ENCODE measurements at places on chromosomes 2 and 18.

GRCh38 chr2:186024921-186025320 is 286.3 kb downstream of the FSIP2 start:
- DNase-seq, result no peak

DNA sequence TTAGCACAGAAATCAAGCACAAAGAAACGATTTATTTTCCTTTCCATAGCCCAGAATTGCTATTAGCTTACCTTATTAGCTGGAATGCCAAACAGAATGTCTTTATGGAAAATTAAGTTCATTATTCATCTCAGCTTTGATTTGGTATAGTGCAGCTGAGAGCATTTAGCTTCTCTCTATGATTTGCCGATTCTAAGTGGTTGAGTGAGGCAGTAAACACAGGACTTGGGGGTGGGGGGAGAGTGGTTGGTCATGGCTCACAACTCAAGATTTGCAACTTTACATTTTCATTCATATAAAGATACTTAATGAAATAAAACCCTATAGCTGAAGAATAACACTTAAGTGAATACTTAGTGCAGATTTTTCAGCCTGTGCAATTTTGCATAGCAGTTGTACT is 395.2 kb downstream of the TGIF1 start:
- DNase-seq, result no peak

DNA sequence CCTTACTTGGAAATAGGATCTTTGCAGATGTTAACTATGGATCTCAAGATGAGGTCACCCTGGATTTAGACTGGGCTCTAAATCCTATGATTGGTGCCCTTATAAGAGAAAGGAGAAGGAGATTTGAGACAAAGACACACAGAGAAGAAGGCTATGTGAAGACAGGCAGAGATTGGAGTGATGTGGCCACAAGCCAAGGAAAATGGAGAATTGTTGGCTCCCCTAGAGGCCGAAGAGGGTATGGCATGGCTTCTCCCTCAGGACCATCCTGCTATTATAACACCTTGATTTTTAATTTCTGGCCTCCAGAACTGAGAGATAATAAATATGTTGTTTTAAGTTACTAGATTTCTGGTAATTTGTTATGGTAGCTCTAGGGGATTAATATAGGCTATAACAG is 7.6 kb downstream of the CYBRD1 start:
- no peak for DNase-seq

GRCh38 chr2:37029758-37030157 is 54.4 kb downstream of the HEATR5B start:
- no peak for DNase-seq

GRCh38 chr2:24077879-24078278 is 1.8 kb upstream of the SF3B6 start:
- no peak for DNase-seq

- DNase-seq, result peak; percentile 2
These were observed 592 bp downstream of the ZNF397 start for GRCh38 chr18:35241448-35241804.

DNA sequence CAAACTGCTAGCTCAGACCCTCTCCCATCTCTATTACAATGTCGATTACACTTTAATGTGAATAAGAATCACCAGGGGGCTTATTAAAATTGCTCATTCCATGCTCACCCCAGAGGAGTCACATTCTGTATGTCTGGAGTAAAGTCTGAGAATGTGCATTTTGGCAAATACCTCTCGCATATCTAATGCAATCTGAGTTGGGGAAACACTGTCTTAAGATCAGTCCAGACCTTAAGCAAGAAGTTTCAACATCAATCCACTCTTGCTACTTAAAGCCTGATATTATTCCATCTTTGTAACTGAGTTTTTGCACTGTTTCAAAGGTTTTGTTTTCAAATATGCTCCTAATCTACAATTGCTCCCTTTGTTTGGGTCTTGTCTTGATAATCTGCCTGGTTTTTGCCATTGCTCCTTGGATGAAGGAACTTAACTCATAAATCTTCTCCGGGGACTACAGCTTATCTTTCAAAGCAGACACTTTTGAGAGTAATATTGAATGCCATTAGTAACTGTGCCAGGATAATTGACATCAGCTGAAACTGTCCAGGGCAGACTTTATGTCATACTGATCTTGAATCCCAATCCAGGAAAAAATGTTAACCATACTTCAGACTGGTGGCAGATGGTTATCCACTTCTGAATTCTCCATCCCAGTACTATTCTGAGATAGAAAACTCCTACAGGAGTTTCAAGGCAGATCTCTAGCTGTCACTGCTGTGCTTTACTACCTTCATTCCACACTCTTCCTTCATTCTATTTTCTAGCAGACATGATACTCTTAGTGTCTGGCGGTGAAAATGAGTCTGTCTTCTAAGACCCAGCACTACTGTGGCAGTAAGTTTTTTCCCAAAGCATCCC is 200.9 kb downstream of the ERBB4 start:
- no peak for DNase-seq

DNA sequence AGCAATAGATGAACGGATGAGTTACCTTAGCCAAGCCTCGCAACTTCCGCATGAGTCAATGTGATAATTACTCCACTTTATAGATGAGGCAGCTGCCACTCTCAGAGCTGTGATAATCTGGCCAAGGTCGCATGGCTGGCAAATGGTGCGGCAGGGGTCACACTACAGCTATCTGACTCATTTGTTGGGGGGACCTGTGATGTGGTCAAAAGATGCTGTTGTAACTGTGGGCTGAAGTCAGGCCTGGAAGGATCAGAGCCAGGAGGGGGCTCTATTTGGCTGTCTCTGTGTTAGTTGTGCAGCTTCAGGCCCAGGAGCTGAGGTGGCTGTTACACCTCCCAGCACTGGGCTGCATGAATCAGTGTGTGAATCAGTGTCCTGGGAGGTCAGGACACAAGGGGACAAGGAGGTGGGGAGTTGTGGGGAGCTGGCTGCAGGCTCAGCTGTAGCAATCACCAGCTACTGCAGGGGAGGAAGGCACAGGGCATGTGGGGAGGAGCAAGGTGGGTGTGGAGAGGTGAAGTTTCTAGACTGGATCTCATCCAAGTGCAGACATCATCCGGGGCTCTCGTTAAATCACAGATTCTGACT is 33.1 kb downstream of the NGEF start:
- peak; percentile 36 for DNase-seq

DNA sequence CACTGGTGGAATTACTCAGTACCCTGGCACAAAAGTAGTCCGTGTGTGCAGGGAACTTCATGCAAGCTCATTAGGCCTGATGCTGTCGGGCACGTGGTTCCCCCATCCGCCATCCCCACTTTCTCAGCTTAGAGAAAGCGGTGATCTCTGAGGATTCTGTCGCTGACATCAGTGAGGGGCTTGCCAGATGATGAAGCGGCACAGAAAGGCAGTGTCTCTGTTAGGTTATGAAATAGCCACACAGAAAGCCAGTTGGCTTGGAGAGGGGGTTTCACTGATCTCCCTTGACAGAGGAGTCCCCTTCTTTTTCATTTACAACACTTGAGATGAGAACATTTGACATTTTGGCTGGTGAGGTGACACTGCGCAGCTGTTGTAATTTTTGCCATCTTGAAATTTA is 179.7 kb downstream of the FAM210A start:
- no peak for DNase-seq

DNA sequence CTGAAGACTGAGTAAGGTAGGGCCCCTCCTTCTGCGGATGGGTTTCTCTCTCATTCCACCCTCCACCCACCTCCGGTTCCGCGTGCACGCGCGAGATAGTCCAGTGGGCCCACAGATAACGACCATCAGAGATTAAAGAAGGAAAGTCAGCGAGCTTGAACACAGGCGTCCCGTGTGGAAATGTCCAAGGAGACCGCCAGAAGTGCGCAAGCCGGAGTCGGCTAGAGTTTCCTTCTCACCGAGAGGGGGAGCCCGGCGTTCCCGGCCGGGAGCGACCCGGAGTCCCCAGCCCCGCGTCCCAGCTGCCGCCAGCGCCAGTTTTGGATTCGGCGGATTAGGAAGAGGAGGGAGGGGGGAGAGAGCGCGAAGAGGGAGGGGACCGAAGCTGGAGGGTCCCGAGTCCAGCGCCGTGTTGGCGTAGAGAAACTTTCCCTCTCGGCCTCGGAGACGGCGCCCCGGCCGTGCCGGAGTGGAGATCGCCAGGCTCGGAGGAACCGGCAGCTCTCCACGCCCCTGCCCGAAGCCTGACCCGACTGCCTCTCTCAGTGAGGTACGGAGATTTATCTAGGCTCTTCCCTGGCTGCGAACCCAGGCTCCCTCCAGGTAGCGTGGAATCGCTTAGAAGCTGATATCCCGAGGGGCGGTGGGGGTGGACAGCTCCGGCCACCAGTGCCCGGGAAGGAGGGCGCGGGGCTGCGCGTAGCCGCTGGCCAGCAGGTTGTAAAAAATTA is at the start of gene GULP1:
Gene GULP1 (plus strand): TSS at position 258 of the 731 bp plus-strand sequence. CDS start 185,829 bp downstream, outside the sequence.
- DNase-seq, result no peak

DNA sequence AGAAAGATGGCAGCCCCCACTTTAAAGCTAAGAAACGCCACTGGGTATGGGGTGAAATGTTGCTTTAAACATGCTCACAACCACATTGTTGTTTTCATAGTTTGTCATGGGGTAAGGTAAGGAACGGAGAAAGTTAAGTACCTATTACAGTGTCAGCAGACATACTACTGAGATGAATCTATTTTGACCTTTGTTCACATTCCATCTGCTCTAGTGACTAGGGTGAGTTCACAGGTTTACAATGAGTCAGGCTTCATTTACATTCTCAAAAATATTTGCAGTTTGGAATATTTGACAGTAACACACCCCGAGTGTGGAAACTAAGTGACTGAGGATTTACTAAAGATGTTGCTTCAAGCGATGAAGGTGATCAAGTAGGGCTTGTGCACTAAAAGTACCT is 428.7 kb upstream of the ACVR2A start:
- DNase-seq, result no peak

DNA sequence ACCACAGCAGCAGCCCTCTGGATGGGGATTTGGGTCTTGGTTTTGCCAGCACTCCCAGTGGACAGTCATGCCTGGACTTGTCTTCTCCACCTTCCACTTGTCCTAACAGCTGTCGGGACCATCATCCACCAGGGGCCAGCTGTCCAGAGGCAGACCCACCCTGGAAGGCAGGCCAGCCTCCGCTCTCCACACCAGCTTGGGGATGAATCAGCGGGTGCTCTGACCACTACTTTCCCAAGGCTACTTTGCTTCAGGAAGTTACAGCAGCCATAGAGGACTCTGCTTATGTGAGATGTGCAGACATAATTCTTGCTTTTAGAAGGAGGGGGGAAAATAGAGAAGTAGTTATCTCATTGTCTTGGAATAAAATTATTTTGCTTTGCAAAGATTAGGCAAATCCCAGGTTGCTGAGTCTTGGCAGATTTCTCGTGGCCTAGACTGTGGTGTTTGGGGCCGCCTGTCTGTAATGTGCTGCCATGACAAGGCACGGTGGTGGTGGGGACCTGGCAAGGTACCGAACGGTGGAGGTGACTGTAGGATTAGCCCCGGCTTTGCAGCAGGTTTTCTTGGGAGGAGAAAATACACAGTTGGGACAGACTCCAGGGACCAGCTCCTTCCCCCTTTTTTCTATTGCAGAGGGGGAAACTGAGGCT is 148.7 kb downstream of the AGAP1 start:
- DNase-seq, result no peak

DNA sequence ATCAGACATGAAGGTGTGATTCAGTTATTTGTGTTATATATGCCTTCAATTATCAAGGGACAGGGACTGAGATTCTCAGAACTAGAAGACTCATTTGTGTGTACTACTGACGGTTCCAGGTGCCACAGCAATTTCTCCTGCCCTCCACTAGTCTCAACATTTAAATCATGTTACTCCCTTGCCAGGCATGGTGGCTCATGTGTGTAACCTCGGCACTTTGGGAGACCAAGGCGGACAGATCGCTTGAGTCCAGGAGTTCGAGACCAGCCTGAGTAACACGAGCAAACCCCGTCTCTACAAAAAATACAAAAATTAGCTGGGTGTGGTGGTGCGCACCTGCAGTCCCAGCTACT is 1.1 kb downstream of the CNDP2 start:
- DNase-seq, result no peak

- no peak for DNase-seq
These were observed 2.7 kb downstream of the BCL2 start for GRCh38 chr18:63316612-63317555.

DNA sequence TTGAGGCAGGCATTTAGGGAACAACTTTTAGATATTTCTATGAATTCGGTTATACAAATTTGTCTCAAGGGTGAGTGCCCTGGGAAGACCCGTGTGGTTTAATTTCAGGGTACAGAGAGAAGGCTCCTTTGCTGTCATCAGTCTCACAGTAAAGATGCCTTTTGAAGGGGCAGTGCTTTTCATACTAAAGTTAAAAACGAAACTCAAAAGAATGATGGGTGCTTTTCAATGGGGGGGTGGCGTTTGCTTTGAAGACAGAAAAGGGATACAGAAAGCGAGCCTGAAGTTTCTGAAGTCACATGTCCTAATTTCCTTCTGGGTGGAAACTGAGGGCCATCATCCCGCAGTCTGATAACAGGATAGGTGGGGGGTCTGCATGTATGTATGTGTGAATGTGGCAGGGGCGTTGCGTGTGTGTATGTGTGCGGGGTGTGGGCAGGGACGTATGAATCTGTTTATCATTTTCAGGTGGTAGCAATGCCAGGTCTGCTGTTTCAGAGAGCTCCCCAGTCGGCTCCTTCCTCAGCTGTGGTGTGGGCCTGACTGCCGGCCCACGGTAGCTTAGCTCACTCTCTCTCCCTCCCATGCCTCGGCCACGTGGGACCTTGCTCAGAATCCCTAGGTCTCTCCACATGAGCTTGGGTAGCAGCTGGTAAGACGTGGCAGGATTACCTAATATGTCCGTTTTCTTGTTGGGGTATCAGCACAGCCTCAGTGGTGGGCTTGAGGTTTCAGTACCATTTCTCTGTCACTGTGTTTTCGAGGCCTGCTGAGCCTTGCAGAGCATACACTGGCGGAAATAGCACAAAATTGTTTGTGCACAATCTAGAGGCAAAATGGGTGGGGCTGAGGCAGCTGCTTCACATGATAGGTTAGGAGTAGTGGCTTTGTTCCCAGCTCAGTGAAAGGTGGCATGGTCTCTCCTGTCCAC is 32.7 kb downstream of the ARHGAP25 start:
- DNase-seq, result no peak

GRCh38 chr2:147051248-147051647 is 793.6 kb upstream of the ACVR2A start:
- DNase-seq, result no peak

GRCh38 chr2:69139778-69140670 is 127.0 kb downstream of the ANTXR1 start:
- DNase-seq, result no peak

DNA sequence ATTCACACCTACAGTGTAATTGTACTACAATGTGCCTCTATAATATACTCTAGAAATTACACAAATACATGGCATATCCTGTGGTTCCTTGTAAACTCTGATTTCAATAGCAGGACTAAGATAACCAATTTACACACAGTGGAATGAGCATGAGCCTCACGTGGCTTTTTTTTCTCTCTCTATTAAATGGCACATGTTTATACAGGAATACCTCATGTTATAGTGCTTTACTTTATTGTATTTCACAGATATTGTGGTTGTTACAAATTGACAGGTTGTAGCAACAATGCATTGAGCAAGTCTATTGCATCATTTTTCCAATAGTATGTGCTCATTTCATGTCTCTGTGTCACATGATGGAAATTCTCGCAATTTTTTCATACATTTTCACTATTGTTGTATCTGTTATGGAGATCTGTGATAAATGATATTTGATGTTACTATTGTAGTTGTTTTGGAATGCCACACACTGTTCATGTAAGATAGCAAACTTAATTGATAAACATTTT is 260.0 kb downstream of the FSIP2 start:
- DNase-seq, result no peak
